GM12864 (cell line): ENCODE measurements at places on chromosomes 16 and 17.

GRCh38 chr17:34443619-34444469, 80.8 kb upstream of the CCL1 start:
- no peak for DNase-seq

- DNase-seq: no peak
Measured at GRCh38 chr16:50340578-50340977, 28.2 kb downstream of the BRD7 start.

- DNase-seq: no peak
Measured at GRCh38 chr17:49209061-49209571, 1.3 kb downstream of the GNGT2 start.

DNA sequence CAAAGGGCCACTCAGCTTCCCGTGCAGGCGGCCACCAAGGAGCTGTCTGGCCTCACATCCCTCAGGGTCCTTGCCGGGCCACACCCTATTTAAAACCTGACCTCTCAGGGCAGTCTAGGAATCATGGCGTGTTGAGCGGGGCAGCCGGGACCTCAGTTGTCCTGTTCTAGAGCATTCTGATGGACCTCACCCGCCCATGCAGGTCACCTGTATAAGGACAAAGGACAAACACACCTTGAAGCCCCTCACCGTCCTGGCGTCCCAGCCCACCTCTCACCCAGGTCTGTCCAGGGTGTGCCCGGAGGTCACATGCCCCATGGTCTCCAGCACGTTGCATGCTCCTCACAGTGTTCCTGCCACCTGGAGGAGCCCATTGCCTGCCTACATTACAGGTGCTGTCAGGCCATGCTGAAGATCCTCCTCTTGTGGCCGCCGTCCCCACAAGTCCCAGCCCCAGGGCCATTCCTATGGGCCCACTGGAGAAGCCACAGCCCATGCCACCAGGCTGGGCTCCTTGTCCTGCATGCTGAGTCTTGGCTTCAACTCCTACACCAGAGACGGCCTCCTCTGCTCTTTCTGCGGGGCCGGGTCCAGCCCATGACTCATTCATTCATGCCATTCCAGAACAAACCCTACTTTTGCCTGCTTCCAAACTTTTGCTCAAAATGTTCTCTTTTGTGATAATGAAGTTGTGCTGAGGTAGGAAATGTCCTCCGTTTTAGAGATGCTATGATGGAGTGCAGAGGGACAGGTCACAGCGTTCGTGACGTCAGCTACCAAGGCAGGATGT, 46.3 kb downstream of the PEMT start:
- no peak for DNase-seq

GRCh38 chr16:47057630-47057993, 84.1 kb upstream of the DNAJA2 start:
- DNase-seq: no peak

DNA sequence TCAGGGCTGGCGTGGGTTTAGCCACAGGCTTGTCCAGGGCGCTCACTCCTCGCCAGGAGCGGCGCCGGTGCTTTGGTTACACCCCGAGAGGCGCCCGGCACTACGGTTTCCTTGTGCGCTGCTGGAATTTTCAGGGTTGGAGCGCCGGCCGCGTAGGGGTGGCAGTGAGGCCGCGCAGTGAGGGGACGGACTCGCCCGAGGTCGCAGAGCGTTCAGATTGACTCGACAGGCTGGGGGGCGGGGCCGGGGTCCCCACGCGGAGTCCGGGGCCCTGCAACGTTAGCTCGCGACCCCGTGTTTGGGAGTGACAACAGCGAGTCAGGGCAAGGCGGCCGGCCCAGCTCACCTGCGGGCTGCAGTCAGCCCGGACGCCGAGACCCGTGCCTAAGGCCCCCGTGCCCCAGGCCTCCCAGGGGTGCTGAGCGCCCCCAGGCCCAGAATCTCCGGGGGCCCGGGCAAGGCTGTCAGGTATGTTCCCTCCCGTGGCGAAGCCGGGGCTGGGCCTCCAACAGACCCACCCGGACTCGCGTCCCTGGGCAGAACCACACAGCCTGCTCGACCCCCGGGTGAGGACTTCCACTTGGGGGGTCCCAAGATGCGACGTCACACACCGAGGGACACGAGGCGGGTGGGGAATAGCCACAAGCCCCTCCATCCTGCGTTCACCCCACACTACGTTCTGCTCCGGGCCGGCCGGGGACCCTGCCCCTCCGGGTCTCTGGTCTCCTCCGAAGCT, 1.3 kb upstream of the ACTG1 start:
- DNase-seq: no peak

GRCh38 chr16:82972331-82972919, 345.7 kb downstream of the CDH13 start:
- no peak for DNase-seq
